Motor neuron (in vitro differentiated cells): ENCODE measurements at places on chromosomes 5 and 9. TPM values are rescaled to one million over a fixed set of nuclear protein-coding genes. Genes with fewer than 3 reads are reported as not detected.

PCDHGA2 gene
- 1.2 and 1.3 TPM in 2 replicates for total RNA-seq

TRPM3 gene
- total RNA-seq: 0.27 and 0.56 TPM in 2 replicates

IFNA21 gene
- 0.21 TPM in 1 of 2 replicates, not detected in the other for total RNA-seq

CAMSAP1 gene
- 48.1 and 48.3 TPM in 2 replicates for total RNA-seq

PCDHB12 gene
- 7.6 and 8.4 TPM in 2 replicates for total RNA-seq

ECM2 gene
- 0.27 and 0.41 TPM in 2 replicates for total RNA-seq

GLRA1 gene
- 2.8 and 3.2 TPM in 2 replicates for total RNA-seq

PROB1 gene
- total RNA-seq: 1.2 TPM in 2 replicates

TAF1L gene
- 0.09 and 0.16 TPM in 2 replicates for total RNA-seq

TUBB4B gene
- total RNA-seq: 89.7 and 118 TPM in 2 replicates

OR1Q1 gene
- total RNA-seq: not detected in 2 replicates

CTXN3 gene
- total RNA-seq: 17.8 and 18.3 TPM in 2 replicates

ORM2 gene
- total RNA-seq: not detected in 2 replicates

STPG3 gene
- total RNA-seq: 1.2 and 1.3 TPM in 2 replicates

REEP2 gene
- total RNA-seq: 2.4 and 11.0 TPM in 2 replicates

SKP2 gene
- total RNA-seq: 37.5 and 38.8 TPM in 2 replicates
